ENCODE measurements at places on chromosomes 2 and 18.
A peak's percentile ranks its signal among the peaks of the same experiment; 100 is the strongest.

DNA sequence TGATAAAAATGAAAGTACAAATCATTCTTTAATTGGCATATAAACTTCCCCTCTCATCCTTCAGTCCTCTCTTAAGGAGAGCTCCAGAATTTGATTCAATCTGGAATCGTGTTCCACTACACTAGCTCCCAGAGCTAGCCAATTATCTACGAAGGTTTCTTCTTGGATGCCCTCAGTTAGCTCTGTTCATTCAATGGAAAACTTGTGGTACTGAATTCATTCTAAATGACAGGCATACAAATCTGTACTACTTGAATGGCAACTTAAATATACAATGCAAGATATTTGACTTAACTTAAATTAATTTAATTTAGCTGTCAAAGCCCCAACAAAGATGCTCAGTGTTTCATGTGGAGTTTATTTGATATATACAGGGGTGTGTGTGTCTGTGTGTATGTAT lies 1474.2 kb upstream of the CELF4 start:
- DNase-seq: no peak

DNA sequence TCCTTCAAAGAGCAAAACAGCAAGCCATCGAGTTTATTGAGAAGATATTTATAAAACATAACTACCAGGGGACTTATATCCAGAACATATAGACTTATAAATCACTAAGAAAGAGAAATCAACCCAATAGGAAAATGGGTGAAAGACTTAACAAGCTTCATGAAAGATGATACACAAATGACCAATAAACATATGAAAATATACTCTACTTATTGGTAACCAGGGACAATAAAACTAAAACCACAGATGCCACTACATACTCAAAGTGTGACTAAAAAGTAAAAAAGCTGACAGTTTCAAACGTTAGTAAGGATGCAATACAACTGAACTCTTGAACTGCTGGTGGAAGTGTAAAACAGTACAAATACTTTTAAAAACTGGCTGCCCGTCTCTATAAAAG lies 154.3 kb downstream of the TMEM163 start:
- DNase-seq: no peak

DNA sequence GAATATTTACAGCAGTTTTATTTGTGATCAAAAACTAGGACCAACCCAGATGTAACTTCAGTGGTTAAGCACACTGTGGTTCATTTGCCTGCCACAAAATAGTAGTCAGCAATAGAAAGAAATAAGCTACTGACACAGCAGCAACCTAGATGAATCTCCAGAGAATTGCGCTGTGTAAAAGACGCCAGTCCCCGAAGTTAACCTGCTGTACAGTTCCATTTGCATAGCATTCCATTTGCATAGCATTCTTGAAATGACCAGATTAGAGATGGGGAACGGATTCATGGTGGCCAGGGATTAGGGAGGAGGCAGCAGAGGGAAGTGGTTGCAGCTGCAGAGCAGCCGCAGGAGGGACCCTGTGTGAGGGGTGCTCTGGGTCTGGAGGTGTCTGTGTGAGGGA lies 39.3 kb upstream of the NFATC1 start:
- DNase-seq: no peak

DNA sequence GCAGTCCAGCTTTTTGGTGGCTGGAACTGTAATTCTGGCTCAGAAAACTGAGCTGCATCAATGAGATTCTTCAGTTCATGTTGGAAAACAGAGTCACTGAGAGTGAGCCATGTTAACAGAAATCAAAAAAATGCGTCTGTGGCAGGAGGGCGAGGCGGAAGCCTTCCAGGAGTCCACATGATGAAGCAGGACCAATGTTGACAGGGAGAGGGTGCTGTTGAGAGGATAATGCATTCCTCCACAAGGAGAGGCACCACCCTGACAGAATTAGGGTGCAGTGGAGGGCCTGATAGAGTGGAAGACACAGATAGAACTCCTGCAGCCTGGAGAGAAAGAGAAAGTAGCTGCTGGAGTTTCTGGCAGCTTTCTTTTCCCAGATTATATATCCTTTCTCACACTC lies 111.5 kb downstream of the MGAT5 start:
- DNase-seq: no peak

GRCh38 chr2:52386433-52387030 lies 1354.6 kb upstream of the NRXN1 start:
- no peak for DNase-seq

- DNase-seq: no peak
These were observed 40.0 kb downstream of the GKN2 start for GRCh38 chr2:68912732-68913131.

DNA sequence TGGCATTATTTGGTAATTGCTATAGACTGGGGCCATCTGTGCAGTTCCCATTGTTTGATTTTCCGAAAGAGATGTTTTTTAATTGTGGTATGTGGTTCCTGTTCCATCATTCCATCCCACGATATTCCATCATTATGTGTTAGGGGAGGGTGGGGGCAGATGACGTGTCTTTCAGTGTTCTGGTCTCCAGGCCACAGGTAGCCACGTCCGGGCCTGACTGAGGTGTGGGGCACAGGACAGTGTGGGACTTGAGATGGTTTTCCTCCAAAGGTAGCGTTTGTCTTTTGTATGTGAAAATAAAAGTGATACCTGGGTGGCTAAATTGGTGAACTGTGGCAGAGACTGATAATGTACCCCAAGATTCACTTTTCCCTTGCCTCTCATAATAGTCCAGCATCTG lies 192.2 kb upstream of the HAAO start:
- DNase-seq: no peak

GRCh38 chr2:52064234-52064633 lies 1032.3 kb upstream of the NRXN1 start:
- DNase-seq: no peak

- no peak for DNase-seq
These were observed 25.8 kb downstream of the PKP4 start for GRCh38 chr2:158482594-158482993.

DNA sequence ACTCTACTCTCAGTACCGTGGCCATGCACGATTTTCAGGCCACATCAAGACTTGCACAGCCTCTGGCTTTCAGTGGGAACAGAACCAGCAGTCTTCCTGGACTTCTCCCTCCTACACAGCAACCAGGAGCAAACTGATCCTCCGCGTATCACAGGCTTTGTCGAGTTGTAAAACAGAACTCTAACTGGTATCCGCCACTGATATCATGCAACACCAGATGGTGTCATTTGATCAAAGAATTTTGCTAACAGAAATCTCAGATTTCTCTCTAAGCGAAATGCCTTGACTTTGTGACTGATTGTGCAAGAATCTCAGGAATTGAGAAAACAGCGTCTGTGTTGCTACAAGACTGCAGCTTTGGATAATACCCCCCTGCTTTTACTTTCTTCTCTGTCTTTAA lies 85.7 kb downstream of the COPS8 start:
- peak; percentile 66 for DNase-seq

DNA sequence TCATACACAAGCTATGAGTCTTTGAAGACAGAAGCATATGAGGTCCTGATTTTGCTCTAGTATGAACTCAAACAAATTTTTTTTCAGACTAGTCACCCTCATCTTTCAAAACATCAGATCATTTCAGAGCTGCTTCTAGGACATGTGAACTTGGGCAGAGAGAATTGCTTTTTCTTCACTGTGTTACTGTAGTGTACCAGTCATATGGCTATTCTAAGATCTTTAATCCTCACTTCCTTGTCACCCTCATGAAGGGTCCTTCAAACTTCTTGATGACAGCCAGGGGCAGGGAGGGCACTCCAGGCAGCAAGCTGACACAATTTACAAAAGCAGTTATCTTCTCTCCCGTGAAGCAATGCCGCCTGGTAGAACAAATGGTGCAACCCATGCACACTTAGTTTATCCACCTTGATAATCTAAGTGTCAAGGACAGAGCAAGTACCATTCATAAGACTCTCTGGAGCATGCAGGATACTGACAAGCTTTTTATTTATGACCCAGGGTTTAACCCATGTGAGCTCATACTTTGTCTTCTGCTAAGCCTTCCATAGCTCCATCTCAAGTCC lies 200.6 kb downstream of the DPP10 start:
- DNase-seq: no peak

DNA sequence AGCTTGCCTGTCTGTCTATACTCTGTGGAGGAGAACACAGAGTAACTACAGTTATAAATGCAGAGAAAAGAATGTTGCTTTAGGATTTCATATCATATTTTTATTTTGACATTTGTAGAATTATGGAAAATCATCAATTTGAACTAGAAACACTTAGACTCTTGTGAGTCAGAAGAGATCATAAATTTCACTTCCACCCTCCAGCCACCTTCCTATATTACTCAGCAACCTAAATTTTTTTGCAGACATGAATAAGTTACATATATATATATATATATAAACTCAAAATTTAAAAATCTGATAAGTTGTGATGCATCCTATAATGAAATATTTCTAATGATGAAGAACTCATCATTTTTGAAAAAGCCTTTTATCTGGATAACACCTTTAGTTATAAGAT lies 172.3 kb downstream of the PIEZO2 start:
- no peak for DNase-seq

DNA sequence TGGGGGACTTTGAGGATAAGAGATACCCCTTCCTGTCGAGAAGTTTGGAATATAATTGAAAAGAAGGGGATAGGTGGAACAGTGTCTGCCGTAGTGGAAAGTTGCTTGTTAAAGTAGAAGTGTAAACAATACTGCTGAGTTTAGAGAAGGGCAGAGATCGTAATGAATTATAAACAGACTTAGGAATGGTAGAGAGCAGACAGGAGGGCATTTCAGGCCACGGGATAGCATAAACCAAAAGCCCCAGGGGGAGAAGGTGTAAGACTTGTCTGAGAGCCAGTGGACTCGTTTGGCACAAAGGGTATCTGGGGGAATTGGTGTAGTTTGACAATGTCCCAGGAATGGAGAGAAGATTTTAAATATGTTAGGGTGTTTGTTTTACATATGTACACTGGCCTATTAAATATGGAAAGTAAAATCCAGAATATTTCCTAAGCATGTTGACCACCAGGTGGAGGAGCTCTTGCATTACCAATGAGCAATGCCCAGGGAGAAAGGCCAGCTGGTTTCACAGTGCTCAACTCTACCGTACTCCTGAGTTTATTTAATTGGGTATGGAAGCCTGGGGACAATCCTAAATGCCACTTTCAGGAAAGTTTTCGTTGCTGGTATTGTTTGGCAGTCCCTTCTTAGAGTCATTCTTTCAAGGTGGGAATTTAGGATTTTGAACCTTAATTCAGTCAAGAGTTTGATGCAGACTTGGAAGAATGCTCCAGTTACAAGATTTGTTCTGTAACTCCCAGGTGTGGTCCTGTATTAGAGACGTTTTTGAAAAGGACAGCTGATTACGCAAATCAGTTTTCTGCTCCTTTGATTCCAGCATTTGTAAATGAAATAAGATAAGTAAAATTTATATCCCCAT lies 7.5 kb downstream of the COPS8 start:
- peak; percentile 64 for DNase-seq

DNA sequence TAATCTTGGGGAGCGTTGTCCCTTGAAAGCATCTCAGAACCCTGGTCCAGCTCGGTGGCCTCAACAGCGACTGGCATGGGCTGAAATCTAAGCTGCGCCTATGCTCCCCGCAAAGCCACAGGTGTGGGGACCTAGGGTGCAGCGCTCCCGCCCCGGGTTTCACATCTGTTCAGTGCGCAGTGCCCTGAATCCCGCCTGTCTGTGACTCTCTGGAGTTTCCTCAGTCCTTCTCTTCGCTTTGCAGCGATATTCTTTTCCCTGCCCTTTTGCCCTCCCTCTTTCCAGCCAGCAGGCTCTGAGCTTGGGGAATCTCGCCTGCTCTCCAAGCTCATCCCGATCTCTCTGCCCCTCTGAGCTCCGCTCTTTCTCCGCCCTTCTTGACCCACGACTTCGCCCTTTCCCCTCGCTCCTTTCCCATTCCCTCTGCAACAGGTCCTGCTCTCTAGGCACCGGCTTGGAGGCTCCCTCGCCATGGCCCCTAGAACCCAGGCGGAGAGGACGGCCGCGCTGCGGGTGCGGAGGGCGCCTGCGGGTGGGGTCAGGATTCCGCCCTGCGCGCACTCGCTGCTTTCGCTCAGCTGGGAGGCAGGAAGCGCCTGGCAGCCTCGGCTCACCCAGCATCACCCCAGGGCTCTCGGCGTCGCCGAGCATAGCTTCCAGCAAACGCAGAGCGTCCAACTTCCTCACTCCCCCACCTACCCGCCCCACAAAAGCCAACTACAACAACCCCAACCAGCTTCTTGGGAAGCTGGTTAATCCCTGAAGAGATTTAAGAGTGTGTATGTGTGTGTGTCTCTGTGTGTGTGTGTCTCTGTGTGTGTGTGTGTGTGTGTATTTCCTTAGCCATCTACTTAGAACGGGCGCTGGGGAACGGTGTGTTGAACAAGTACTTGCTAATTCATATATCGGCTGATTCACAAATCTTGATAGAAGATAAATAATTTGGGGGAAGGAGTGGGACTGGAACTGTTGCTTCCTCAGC lies 1.1 kb downstream of the GRP start:
- no peak for DNase-seq

DNA sequence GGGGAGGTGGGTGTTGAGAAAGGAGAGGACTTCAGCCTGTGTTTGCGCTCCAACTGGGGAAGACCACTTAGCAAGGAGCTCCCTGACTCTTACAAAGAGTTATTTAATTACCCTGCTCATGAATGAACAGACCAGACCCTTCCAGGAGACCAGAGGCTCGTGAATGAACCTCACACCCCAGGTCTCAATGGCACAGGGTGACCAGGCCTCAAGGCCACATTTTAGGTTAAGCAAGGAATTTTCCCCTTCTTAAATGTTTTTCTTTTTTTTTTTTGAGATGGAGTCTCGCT lies 25.3 kb downstream of the SMAD7 start:
- no peak for DNase-seq

GRCh38 chr2:42139101-42139500 lies 30.1 kb upstream of the EML4 start:
- no peak for DNase-seq

- DNase-seq: no peak
These were observed 763.4 kb upstream of the NRXN1 start for GRCh38 chr2:51795248-51795888.

DNA sequence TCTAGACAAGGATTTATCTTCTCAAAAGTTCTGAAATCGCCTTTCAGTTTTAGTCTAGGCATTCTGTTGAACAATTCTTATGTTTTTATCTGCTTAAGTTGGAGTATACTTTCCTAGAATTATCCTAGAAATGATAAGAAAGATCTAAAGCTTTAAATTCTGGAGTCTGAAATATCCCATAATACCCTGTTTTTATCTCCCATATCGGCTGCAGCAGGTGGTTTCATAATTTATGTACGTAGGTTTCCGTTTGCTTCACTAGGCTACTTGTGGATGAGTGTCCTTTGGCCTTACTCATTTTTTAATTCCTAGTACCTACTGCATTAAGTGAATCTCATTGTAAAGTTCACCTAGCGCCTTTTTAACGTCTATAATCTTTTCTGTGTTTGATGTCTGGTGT lies 58.5 kb upstream of the MGAT5 start:
- no peak for DNase-seq

- no peak for DNase-seq
These were observed 16.7 kb downstream of the L3MBTL4 start for GRCh38 chr18:6397931-6398566.

DNA sequence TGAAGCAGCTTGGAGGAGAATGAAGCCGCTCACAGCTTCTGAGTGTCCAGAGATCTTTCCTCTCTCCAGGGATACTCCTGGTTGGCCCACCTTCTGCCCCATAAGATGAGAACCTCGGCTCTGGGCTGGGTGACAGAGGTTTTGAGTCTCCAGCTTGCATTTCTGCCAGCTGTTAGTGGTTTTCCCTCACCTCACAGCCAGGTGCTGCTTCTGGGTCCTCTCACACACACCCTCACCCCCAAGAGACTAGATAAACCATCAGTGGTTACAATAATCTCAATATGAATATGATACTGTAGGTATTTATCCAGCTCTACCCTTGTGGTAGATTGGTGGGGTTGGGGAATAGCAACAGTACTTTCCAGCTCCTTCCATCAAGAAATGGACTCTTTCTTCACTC lies 161.7 kb upstream of the SIX3 start:
- no peak for DNase-seq

- no peak for DNase-seq
These were observed 94.2 kb downstream of the CD8B2 start for GRCh38 chr2:106581328-106581727.
